Fibroblast of the aortic adventitia (primary cell): ENCODE measurements at places on chromosomes 6 and 20. TPM values are rescaled to one million over a fixed set of nuclear protein-coding genes. Genes with fewer than 3 reads are reported as not detected.

The CHRNA4 gene
- not detected in 2 replicates for total RNA-seq

The REM1 gene
- 0.16 TPM in 1 of 2 replicates, not detected in the other for total RNA-seq

The C6orf163 gene
- 3.9 and 5.2 TPM in 2 replicates for total RNA-seq

The DEF6 gene
- 0.18 and 1.1 TPM in 2 replicates for total RNA-seq

The COL11A2 gene
- total RNA-seq = 0.09 and 0.74 TPM in 2 replicates

The HDGFL1 gene
- total RNA-seq = not detected in 2 replicates

The SRMS gene
- not detected in 2 replicates for total RNA-seq

The APCDD1L gene
- total RNA-seq = 1.6 and 20.8 TPM in 2 replicates

The EBF4 gene
- total RNA-seq = 0.09 and 2.6 TPM in 2 replicates

The SPATS1 gene
- total RNA-seq = not detected in 2 replicates

The SLC24A3 gene
- total RNA-seq = 0.57 TPM in 1 of 2 replicates, not detected in the other

The HTR1E gene
- not detected in 2 replicates for total RNA-seq

The ASF1A gene
- 13.7 and 26.1 TPM in 2 replicates for total RNA-seq

The PGBD1 gene
- total RNA-seq = 7.7 and 8.1 TPM in 2 replicates

GRCh38 chr6:77626426-77626825 is 26.4 kb upstream of the MEI4 start:
- no peak for DNase-seq

- no peak for DNase-seq
These were observed 257.6 kb upstream of the SUPT3H start for GRCh38 chr6:45635284-45635867.

DNA sequence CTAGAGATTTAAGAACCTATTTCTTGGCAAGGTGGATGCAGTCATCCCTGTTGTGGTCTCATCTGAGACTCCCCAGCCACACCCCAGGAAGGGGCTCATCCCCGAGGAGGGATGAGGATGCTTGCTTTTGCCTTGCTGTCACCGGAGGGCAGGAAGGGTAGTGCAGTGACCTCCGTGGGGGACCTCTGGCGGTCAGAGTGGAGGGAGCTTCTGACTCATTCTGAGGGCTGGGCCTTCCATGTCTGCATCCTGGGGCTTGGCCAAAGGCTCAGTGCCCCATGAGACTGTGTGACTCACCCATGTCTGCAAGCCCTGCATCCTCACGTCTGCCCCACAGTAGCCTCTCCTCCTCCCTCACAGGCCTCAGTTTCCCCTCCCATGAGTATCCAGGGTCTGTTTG is 38.7 kb downstream of the UQCC2 start:
- DNase-seq = peak; percentile 96

DNA sequence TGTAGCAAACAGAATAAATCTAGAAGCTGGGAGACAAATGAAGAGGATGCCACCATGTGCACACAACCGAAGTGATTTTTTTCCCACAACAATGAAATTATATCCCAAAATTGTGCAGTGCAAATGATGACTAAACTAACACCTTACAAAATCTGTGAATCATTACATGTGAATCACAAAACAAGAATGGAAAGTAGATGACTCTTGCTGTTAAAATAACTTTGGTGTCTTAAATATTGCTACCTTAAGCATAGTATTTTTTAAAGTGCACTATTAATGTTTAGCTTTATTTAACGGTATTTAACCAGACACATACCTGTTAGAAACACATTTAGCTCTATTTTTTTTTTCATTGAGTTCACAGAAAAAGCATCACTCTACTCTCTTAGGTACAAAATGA is 190.8 kb downstream of the TBC1D32 start:
- DNase-seq = peak; percentile 2

GRCh38 chr6:24093381-24093780 is 32.6 kb upstream of the NRSN1 start:
- no peak for DNase-seq

DNA sequence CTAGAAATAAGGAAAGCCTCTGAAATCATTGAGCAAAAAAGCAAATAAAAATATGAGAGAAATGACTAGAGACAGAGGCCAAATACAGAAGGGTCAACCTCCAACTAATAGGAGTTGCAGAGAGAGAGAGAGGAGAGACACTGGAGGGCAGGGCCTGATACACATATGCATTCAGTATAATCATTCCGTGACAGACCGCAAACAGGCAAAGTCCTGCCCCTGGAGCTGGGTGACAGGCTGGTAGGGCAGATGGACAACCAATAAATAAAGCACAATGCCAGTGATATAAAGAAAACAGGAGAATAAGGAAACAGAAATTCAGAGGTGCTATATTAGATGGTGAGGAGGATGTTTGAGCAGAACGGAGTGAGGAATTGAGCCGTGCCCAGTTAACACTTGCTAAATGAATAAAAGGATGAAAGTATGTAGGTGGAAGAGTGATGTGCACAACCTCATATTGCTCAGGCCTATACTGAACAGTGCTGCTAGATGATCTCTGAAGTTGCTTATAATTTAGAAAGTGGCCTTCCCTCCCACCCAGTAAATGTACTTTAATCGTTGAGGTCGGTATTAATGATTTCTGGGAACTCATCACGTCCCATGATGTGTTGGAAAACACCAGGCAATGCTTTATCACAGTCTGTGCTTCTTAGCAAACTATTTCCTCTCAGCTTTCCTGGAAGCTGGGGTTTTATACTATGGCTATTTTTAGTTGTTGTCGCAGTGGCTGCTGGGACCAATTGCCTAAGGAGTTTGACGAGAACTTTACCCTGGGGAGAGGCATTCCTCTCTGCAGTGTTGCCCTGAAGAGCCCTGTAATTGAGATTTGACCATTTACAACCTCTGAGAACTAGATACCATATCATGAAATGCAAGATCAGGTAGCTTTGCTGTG is 37.6 kb upstream of the CLIC5 start:
- DNase-seq = peak; percentile 37

DNA sequence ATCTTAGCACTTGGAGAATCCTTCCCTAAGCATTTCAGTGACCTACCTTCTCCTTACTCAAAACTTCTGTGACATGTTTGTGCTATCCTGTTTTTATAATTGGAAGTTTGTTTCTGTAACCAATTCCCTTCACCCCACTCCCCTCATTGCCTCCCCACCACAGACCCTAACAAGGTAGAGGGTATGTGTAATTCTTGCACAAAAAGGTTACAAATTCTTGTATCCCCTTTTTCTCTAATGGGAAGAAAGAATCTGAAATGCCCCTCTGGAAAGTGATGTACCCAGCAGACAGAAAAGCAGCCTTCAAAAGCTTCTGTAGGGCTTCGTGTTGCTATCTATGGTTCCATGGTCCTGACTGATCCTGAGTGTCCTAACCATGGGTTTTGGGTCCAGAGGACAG is 111.7 kb upstream of the TMEM170B start:
- DNase-seq = no peak

DNA sequence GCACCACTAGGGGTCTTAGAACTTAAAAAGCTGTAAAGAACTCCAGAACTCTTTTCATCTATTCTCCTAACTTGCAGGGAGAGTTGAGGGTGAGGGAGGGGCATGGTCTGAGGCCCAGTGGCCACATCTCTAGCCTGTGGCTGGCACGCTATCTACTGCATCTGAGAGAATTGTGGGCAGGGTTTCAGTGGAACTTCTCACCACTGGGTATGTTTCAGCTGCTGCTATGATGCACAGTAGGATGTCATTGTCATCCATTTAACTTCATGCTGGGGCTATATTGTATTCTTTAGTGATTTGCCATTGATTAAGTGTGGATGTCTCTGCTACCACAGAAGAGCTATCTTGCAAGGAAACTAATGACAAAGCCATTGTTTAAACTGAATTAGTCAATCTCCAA is 4.5 kb downstream of the TMEM14A start:
- no peak for DNase-seq

GRCh38 chr6:71902261-71902660 is 15.9 kb downstream of the RIMS1 start:
- DNase-seq = no peak

- DNase-seq = no peak
These were observed at the start of gene ZFP57 for GRCh38 chr6:29680904-29681303. ZFP57 (minus strand) TSS chr6:29681152; CDS start chr6:29677003, 4,149 bp downstream.

GRCh38 chr6:35358086-35358485 is 15.7 kb downstream of the PPARD start:
- no peak for DNase-seq

GRCh38 chr6:167736486-167737204 is 90.1 kb upstream of the AFDN start:
- no peak for DNase-seq

DNA sequence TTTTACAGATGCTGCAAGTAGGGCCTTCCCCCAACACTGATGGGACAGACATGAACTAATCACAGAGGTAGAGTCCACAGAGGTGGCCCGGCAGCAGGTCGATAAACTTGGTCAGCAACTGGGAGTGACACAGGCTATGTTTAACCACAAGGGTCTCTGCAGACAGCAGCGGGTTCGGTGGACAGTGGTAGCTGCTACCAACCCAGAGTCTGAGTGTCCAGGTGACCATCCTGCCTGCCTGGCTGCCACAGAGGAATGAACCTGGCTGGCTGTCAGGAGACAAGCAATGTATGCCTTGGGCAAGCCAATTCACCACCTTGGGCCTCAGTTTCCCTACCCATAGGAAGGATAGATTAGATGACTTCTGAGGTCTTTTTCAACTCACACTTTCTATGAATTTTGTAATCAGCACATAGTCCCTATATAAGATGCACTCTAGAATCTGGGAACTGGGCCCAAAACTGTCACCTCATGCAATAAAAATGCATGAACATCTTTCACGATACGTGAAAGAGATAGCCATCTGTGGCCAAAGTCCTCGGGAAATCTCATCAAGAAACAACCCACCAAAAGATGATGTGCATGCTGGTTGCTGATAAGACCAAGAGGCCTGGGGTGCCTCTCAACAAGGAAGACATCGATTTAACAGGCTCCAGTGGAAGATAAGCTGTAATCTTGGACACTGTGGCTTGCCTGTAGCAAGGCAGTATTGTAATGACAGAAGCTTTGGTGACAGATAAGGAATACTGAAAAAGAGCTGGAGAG is 30.5 kb downstream of the MDGA1 start:
- DNase-seq = peak; percentile 56

DNA sequence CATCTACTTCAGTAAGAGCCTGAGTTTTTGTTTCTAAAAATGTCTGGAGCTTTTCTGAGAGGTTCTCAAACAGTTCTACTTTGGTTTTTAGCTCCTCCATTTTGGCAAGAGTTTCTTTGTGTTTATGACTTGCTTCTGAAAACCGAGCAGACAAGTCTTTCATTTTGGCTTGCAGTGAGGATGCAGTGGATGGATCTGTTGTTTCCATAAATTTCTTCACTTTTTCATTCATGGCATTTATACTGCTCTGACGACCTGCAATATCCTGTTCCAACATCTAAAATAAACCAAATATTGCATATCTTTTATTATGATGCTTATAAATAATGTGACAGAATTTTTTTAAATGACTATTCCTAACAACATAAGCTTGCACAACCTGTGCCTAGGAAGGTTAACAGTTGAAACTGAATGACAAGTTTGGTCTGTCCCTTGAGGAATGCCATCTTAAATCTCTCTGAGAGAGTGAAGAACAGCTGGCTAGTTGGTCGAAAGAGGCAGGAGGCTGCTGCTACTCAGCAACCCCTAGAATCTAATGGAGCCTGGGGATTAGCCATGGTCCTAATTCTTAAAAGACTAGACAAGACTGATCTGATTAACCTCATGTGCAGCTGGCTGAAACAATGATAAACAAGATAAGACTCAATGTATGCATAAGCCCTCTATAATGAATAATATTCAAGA is 69.8 kb downstream of the DST start:
- no peak for DNase-seq

GRCh38 chr6:2990248-2990931 is 9.3 kb upstream of the NQO2 start:
- DNase-seq = peak; percentile 49

GRCh38 chr6:108115598-108116058 is 41.1 kb upstream of the OSTM1 start:
- peak; percentile 37 for DNase-seq

- peak; percentile 79 for DNase-seq
These were observed 159.7 kb upstream of the RPS6KA2 start for GRCh38 chr6:166786704-166787293.

DNA sequence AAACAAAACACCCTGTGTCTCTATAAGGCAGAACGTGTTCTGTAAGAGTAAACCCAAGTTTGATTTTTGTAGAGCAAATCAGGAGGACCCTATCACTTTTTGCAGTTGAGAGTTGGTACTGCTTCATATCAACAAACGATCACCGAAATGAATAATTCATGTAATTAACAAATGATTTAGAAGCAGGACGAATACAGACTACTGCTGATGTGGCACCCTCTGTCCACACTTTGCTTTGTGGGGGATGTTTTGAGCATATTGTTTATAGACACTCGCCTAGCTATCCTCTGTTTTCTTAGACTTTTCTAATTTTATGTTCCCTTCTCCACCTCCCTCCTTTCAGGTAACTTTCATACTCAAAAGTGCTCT is 1.5 kb downstream of the CD2AP start:
- no peak for DNase-seq

DNA sequence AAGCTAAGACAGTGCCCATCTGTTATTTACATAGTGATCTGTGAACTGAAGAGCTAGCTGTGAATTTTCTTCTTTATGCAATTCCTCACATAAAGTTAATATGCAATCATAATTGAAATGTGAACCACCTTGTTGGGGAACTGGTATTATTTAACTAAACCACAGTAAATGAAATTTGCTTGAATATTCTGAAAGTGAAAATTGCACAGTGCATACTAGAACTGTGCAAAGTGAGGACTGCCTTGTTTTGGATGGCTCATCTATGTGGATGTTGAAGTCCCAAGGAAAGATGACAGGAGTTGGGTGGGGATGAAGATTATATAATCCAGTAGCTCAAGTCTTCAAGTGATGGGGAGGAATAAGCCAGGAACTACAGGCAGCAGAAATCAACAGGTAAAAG is 5.7 kb upstream of the PHF10 start:
- no peak for DNase-seq

DNA sequence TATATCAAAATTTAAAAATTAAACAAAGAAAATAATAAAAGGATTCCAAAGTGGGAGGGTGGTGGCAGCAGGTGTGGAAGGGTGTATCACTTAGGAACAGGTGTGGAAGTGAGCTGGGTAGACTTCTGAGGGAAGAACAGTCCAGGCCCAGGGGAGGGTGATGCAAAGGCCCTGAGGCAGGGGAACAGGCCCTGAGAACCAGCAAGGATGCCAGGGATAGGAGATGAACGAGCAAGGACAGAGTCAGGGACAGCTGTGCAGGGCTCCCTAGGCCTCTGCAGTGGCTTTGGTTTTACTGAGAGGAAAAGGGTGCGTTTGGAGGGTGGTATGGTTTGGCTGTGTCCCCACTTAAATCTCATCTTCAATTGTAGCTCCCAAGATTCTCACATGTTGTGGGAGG is 9.4 kb upstream of the RAET1E start:
- DNase-seq = no peak

GRCh38 chr20:2195614-2196013 is 94.0 kb downstream of the STK35 start:
- DNase-seq = no peak

- no peak for DNase-seq
These were observed 731.6 kb upstream of the MMS22L start for GRCh38 chr6:98014442-98015201.

DNA sequence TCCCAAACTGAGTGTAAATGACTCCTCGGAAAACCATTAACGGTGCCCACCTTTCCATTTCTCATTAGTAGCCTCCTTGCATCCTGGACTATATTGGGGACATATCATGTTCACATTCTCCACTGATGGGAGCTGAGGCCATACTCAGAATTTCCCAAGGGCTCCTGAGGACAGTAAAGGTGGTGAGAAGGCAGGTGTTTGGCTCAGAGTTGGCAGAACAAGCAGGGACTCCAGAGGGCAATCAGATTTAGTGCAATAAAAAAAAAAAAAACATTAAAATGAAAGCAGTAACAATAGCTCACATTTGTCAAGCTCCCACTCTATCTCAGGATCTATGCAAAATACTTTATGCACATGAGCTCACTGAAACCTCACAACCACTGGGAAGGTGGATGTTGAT is 401.4 kb downstream of the MAFB start:
- DNase-seq = no peak
